ENCODE measurements at places on chromosomes 1 and 21.

- DNase-seq: no peak
Measured at GRCh38 chr1:2172551-2173146, 21.9 kb downstream of the FAAP20 start.

DNA sequence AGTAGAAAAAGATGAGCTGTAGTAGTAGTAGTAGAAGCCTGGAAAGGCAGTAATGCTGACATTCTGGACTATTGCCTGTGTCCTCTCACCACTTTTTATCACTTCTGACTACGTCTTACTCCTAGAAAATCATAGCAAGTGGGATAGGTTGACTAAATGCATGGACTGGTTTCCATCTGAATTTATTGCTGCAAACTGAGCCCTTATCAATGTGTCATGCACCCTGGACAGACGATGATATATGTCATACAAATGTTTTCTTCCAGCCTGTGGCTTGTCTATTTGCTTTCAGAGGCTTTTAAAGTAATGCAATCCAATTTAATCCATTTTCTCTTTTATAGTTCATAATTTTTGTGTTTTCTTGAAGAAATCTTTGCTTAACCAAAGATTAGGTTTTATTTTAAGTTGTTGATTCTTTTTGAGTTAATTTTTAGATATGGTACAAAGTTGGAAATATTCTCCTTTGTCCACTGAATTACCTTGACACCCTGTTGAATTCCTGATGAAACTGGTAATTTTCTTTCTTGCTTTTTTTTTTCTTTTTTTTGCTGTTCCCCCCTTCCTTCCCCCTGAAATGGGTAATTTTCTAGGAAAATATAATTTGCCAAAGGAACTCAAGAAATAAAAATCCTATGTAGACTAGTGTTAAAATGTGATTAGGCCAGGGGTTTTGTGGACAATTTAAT is 47.1 kb downstream of the PHACTR4 start:
- DNase-seq: no peak

DNA sequence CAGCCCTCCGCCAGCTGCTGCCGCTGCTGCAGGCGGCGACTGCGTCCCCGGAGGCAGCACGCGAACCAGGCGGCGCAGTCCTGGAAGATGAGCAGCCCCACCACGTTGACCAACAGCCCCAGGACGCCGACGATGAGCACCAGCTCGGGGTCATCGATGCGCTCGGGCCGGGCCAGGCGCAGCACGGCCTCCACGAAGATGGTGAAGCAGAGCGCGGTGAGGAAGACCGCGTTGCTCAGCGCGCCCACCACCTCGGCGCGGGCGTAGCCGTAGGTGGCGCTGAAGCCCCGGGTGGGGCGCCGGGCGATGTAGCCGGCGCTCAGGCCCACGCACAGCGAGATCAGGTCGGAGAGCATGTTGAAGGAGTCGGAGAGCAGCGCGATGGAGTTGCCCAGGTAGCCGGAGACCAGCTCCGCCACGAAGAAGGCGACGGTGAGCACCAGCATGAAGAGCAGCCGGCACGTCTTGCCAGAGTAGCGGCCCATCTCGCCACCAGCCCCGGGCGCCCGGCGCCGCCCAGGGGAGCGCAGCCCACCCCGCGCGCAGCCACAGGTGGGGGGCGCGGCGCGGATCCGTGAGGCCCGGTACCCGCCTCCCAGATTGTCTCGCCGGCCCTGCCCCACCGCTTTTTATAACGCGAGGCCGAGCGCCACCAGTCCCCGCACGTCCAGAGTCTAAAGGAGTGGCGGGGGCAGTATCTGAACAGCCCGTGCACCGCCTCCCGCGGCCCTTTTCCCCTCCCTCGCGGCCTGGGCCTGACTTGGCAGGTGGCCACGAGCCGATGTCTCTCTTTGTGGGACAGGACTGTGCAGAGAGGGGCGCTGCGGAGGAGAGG is at the start of gene SLC30A10:
Gene SLC30A10 (minus strand): TSS at position 602 of the 835 bp plus-strand sequence. CDS start 117 bp downstream, at position 485.
- DNase-seq: no peak

DNA sequence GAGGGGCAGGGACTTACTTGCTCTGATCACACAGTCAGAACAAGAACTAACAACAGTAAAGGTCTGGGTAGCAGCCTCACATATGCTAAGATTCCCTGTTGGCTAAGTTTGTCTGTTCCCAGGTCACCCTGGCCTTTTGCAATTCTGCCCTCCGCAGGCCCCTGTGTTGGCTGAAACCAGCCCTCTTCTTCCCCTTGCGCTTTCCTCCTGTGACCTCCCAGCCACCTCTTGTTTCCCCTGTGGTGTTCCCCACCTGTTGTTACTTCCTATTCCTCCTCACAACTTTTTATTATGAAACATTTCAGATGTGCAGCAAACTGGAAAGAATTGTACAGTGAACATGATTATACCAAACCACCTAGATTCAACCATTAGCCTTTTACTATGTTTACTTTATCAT is 23.4 kb downstream of the MAPKAPK2 start:
- peak; percentile 43 for DNase-seq

- peak; percentile 78 for DNase-seq
Measured at GRCh38 chr1:31944205-31945089, 6.3 kb upstream of the PTP4A2 start.

GRCh38 chr1:82762829-82763532 is 962.2 kb downstream of the ADGRL2 start:
- no peak for DNase-seq

DNA sequence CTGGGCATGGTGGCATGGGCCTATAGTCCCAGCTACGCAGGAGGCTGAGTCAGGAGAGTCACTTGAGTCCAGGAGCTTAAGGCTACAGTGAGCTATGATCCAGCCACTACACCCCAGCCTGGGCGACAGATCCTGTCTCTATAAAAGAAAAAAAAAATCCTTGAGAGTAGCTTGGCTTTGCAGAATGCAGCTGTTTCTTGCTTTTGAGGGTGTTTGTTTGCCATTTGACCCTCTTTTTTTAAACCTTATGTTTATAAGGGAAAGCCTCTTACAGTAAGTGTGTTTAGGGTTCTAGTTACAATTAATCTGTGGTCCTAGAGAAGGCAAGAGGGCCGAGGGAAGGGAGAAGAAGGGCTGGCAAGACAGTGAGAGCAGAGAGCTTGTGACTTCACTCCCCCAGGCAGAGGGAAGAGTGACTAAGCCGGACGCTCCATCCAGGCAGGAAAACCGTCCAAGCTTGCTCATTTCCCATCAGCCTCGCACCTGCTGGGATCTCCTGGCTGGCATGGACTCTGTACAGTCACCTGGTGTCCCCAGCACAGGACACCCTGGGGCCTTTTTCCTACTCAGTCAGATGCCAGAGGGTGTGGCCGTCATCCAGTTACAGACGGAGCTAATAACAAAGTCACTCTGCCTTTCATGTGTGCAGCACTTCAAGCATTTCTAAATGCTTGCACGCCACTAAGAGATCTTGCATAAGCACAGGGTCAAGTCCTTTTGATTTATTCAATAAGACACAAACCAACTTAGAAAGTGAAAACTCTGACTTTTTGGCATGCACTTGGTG is 55.5 kb upstream of the PSEN2 start:
- no peak for DNase-seq

GRCh38 chr1:38444770-38445442 is 398.3 kb upstream of the POU3F1 start:
- no peak for DNase-seq

DNA sequence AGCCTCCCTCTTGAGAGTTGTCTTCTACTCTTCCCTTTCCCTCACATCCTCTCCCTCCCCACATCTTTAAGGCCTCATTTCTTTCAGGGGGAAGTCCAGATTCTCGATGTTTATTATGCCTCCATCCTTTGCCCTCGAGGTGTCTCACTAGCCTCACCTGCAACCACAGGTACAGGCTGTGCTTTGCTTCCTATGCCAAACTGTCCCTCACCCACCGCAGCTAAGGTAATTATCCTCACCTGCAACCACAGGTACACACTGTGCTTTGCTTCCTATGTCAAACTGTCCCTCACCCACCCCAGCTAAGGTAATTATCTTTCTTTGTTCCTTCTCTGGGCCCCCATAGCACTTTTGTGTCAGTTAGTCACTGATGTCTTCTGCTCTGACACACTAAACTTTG is 328.1 kb upstream of the SNX7 start:
- DNase-seq: no peak

- DNase-seq: peak; percentile 44
Measured at GRCh38 chr1:156383023-156383422, 14.0 kb downstream of the RHBG start.

DNA sequence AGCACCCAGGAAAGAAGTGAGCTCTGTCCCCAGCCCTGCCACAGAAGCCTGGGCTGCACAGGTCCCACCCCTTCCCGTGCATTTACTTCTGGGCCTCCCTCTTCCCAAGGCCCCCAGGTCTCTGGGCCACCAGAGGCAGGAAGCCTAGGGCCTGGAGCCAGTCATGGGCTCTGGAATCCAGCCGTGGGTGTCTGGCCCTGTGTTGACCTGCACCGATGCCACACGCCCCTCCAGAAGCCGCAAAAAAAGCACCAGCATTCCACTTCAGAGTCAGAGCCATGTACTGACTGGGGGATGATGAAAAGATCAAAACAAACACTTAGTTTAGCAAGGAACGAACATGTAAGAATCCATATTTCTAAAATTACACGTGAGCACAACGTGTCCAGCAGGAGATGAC is 141.7 kb downstream of the NPHP4 start:
- no peak for DNase-seq

DNA sequence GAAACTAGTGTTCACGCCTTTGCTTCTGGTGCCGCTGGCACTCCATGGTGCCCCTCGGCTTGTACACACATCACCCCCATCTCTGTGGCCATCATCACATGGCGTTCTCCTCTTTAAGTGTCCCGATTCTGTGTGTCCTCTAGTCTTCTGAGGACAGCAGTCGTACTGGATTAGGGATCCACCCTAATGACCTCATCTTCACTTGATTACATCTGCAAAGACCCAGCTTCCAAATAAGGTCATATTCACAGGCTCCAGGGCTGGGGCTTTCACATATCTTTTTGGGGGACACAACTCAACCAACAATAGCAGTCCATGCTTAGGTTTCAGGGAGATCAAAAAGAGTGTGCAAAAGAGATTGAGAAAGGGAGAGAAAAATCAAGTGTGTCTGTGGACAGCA is 64.9 kb downstream of the HLCS start:
- no peak for DNase-seq

DNA sequence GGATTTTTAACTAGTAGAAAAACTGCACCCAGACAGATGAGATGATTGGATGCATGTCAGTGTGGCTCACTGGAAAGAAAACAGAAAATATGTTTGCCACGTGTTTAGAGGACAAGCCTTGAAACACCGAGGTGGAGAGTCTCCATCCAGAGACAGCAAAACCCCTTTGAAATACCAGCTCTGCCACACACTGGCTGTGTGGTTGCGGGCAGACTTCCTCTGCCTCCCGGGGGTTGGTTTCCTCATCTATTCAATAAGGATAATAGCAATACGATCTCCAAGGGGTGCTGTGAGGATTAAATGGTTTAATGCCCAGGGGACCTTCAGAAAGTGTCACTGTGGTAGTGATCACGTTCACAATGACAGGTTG is 67.2 kb upstream of the PARP1 start:
- no peak for DNase-seq

DNA sequence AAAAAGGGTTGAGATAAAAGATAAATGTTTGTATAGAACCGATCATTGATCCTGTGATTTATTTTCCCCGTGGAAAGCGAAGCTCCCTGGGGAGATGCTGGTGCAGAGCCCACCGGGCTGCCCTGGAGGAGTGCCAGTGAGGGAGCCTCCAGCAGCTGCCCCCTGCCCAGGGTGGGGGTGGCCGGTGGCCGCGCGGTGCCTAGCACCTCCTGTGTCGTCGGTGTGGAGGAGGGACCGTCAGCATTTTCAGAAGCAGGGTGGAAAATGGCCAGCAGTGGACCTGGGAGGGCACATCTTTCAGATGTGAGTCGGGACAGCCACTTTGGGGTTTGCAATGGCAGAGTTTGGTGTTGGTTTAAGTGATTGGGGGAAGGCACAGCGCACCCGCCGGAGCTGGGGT is 164.0 kb downstream of the PRDM16 start:
- no peak for DNase-seq

- DNase-seq: no peak
Measured at GRCh38 chr1:192849442-192849841, 40.6 kb downstream of the RGS2 start.

DNA sequence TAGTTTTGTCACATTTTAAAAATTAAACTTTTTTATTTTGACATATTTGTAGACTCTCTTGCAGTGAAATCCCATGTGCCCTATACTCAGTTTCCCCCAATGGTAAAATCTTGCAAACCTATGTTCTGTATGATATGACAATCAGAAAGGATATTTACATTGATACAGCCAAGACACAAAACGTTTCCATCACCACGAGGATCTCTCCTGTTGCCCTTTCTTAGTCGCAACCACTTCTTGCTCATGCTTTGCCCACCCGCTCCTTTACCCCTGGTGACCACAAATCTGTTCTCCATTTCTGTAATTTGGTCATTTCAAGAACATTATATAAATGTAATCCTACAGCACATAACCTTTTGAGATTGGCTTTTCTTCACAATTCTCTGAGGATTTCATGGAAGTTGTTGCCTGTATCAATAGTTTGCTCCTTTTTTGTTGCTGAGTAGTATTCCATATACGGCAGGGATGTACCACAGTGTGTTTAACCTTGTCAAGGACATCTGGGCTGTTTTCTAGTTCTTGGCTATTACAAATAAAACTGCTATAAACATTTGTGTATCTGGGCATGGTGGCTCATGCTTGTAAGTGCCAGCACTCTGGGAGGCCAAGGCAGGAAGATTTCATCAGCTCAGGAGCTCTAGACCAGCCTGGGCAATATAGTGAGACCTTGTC is 14.0 kb upstream of the BATF3 start:
- DNase-seq: no peak

DNA sequence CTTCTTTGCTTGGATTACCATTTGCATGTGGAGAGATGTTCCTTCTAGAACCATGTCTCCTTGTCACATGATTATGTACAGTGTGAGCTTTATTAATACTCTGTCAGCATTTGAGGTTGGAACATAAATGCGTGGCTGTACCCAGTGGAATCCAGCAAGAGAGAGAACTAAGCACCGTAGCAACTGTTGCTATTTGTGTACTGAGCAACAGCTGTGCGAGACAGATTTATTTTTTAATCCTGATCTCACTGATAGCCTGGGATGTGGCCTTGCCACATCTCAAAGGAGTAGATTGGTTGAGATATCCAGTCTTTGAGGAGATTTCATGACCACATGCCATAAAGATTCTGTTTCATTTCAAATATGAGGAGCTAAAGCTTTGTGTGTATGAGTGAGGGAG is 43.4 kb downstream of the KIF1B start:
- DNase-seq: no peak

DNA sequence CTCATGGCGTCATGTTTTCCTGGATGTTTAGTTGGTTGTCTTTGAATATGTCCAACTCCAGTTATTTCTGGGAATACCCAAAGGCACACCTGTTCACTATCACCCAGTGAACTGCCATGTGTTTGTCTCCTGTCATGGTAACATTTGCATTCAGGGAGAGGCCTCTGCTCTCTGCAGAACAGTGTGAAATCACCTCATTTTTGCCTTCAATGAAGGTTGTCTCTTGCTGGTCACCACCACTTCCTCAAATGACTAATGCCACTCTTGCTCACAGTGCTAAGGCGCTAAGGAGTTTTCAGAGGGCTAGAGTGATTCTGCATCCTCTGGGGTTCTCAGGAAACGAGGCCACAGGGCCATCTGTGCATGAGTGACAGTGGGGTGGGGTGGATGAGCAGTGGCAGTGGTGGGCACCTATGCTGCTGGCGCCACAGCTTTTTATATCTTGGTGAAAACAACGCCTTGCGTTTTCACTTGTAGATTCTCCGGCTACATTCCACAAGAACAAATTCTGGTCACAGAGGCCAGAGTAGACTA is 60.0 kb upstream of the ATP5PO start:
- no peak for DNase-seq
